ENCODE measurements at places on chromosomes 16 and 17.

DNA sequence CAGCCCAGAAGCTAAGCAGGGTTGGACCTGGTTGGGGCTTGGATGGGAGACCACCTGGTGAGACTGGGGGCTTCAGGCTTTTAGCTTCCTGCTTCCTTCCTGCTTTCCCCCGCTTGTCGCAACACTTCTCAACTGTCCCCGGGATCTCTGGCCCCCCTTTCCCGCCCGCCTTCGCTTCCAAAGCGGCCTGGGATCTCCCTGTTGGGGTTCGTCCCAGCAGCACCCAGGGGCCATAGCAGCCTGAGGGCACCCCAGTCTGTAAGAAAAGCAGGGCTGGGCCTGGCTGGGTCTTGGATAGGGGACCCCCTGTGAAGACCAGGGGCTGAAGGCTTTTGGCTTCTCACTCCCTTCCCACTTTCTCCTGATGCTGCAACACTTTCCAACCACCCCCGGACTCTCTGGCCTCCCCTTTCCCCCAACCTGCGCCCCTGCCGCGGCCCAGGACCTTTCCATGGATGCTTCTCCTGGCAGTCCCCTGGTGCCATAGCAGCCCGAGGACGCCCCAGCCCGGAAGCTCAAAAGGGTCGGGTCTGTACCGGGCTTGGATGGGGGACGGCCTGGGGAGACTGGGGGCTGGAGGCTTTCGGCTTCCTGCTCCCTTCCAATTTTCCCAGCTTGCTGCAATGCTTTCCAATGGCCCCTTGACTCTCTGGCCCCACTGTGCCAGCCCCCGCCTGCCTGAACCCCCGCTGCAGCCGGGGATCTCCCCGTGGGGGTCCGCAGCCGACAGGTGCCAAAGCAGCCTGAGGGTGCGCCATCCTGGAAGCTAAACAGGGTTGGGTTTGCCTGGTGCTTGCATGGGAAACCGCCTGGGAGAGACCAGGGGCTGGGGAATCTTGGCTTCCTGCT, 2276.2 kb downstream of the TP53TG3F start:
- DNase-seq: no peak

GRCh38 chr16:67535201-67535600, 6.6 kb downstream of the RIPOR1 start:
- no peak for DNase-seq

GRCh38 chr16:86797700-86798099, 219.4 kb downstream of the FOXL1 start:
- DNase-seq: no peak

DNA sequence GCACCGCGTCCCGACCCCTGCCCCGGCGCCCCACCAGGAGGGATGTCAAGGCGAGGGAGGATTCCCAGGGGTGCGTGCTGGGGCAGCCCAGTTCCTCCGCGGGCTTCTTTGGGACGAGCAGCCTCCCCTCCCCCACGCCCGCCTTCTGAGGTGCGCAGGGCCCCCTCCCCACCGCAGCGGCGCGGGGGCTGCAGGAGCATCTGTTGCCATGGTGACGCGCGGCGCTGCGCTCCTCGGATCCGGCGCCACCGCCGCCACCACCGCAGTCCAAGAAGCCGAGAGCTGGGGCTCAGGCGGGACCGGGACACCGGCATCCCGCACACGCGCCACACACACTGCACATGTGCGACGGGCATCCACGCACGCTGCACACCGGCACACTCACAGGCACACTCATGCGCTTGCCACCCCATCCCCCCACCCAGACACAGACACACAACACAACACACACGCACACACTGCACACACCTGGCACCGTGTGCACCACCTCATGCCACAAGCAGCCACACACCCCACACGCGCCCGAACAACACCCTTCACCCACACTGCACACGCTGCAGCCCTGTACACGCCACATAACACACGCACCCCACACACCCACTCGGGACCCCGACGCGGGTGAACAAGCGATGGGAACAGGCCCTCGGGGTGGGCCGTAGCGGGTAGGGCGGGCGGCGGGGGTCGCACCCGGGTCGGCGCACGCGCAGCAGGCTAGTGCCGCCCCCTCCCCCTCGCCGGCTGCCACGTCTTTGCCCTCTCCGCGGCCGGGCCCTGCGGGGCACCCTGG, 17.0 kb downstream of the ENPP7 start:
- DNase-seq: no peak

DNA sequence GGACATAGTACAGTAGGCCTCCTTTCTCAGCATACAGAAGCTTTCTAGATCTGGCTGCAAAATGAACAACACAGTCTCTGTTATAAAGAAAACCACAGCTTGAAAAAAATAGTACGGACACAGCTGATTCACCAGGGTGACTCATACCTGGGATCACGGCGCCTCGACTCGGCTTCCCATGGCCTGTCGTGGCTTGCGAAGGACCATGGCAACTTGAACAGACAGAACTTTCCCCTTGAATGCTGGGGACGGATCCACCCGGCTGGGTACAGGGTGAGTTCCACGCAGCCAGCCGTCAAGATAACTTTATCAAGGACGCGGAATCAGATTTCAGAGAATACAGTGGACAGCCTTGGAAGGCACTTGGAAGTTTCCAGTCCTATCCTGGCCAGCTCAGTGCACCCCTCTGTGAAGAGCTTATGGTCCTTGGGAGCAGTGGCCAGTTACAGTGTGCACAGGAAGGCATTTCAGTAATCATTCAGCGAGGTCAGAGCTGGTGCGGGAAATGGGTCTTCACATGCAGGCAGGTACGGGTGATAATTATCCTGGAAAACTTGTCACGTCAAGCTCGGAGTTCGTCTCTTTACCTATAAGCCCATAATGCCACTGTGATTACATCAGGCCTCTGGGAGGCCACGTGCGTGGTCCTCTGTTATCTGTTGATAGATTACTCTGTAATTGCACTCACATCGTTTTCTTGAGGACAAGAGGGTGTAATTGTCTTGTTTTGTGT, 57.9 kb upstream of the MAF start:
- DNase-seq: peak; percentile 66

DNA sequence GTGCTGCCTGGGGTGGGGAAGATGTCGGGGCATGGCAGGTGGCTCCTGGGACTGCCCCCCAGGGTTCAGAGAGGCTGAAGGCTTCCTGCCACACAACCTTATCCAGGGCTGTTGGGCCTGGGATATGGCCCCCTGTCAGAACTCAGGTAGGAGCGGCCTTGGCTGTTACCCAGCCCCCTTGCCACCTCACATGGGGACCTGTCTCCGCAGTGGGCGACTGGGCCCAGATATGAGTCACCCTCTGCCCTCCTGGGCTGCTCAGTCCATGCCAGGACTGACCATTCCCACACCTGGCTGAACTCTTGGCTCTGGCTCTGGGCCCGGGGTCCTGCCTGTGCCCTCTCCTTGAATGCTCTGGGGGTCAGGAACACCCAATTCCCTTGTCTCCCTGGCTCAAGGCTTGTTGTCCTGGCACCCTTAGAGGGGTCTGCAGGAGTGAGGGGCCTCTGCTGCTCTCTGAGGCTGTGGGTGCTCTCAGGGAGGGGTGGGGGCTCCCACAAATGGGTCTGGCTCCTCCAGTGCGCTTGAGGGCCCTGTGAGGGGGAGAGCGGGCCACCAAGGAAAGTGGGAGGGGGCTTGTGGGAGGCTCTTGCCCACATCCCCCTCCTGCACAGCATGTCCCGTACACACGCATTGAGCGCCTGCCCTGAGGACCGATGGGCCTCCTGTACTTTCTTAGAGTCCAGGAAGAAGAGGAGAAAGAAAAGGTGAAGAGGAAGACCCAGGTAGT, 36.0 kb downstream of the LGALS9 start:
- no peak for DNase-seq

DNA sequence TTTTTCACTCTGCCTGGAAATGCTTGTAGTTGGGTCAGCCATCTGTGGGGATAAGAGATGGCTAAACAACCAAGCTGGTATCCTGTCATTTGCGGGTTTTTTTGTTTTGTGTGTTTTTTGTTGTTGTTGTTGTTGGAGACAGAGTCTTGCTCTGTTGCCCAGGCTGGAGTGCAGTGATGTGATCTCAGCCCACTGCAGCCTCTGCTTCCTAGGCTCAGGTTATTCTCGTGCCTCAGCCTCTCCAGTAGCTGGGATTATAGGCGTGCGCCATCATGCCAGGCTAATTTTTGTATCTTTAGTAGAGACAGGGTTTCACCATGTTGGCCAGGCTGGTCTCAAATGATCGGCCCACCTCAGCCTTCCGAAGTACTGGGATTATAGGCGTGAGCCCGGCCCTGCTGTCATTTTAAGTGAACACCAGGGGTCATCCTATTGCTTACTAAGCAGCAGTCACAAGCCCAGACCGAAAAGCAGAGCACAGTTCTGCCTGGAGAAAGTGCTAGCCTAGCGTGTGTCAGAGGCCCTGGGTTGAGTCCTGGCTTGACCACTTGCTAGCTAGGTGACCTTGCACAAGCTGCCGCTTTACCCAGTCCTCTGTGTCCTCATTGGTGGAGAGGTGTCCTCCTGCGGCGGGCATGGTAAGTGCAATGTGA, 4.6 kb downstream of the SMCR8 start:
- peak; percentile 40 for DNase-seq

GRCh38 chr17:15319452-15320010, 21.9 kb downstream of the TEKT3 start:
- no peak for DNase-seq

- peak; percentile 72 for DNase-seq
Observed at GRCh38 chr17:1365445-1366039, 34.5 kb downstream of the YWHAE start.

- no peak for DNase-seq
Observed at GRCh38 chr16:48963901-48964615, 317.6 kb downstream of the CBLN1 start.

DNA sequence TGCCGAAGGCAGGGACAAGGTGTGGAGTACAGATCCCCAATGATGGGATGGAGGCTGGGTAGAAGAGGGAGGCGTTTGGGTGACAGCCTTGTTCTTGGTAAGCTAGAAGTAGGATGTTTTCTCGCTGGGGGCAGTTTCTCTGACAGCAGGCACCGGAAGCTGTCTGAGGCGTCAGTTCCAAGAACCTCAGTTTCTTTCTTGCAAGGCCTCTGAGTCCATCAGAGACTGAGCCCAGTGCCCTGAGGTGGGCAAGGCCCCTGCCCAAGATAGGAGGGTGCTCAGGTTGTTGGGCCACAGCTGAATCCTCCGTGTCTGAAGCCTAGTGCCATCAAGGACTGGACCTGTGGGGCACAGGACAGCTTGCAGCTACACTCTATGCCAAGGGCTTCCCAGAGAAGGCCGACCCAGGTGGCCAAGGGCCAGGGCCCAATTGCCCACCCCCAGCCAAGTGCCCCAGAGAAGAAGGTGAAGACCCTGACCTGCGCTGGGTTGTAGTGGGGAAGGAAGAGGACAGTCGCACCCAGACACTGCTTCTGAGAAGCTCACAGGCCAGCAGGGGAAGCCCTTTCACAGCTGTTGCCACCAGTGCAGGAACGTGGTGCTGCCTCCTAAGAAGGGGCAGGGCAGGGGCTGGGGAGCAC, 13.1 kb downstream of the CYB5D2 start:
- no peak for DNase-seq

GRCh38 chr17:64315032-64315490, 52.0 kb upstream of the TEX2 start:
- no peak for DNase-seq

DNA sequence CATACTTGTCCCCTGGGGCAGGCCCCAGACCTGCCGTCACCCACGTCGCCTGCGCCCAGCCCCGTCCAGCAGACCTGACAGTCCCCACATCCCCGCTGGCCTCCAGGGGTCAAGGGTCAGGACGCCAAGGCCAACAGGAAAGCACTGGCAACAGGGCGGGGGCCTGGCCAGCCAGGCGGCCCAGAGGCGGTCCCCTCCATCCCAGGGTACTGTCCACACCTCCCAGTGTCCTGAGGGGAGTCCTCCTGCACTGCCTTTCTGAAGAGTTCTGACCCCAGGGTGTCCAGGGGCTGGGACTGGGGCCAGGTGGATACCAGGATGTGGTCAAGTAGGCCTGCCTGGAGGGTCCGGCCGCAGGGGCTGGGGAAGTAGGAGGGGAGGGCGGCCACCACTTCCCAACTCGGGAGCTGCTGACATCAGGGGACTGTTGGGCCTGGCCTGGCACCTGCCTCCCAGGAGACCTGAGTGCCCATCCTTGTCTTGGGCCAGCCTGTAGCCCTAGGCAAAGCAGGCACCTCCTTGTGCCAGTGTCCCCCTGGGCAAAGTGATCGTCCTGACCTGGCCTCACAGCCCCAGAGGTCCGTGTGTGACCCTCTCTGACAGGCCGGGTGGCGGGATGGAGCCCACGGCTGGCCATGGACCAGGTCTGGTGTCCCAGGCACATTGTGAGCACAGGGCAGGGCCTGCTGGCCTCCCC, 6.7 kb upstream of the AXIN1 start:
- DNase-seq: no peak

- DNase-seq: no peak
Observed at GRCh38 chr17:7002288-7003047, 6.6 kb downstream of the ALOX12 start.

DNA sequence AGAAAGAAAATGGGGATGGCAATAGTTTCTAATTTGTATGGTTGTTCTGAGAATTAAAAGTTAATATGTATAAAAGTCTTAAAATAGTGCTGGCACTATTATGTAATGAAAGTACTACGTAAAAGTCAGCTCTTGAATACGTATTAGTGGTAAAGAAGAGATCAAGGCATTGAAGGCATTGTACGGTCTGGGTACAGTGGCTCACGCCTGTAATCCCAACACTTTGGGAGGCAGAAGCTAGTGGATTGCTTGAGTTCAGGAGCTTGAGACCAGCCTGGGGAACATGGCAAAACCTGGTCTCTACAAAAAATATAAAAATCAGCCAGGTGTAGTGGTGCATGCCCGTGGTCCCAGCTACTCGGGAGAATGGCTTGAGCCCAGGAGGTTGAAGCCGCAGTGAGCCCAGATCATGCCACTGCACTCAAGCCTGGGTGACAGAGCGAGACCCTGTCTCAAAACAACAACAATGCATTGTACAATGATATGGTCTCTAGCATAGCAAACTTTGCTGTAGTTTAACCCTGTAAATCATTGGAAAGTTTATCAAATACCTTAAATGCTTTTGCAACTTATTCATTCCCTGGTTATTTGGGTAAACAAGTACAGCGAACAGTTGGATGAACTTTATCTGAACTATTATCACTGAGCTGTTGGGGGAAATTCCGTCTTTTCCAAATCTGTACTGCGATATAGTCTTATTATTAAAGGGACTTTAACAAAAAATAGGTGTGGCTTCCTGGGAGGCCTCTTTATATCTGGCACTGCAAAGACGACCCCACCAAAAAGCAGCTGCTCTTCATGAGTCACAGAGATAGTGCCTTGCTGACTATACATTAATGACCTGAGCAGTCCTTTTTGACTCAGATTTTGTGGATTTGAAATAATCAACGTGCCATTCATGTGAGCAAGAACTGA, 73.6 kb downstream of the GPRC5B start:
- DNase-seq: no peak

- DNase-seq: no peak
Observed at GRCh38 chr17:66679631-66680517, 155.0 kb upstream of the CACNG5 start.

Measured in MV-4-11 (cell line).